SK-N-SH (cell line): ENCODE measurements at places on chromosomes 3 and 15.
A peak's percentile ranks its signal among the peaks of the same experiment; 100 is the strongest.

DNA sequence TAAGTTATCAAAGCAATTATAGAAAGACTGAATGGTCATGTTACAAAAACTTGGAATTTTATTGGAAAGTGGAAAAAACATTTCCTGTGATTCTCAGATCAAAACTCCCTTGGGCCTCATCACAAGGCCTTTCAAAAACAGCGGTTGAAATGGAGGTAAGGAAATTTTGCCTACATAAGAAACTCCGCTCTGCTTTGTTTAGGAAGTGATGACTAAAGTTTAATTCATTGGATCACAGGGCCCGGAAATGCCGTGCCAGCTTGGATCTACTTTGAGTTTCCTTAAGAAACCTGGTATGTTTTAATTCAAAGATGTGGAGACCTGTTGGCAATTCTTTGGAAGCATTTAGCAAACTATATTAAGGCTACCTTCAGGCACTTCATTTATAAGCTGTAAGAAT is 143.9 kb upstream of the MME start:
- no peak for DNase-seq

- no peak for DNase-seq
These were observed 58.5 kb downstream of the STARD5 start for GRCh38 chr15:81265256-81265943.

GRCh38 chr3:99901200-99901926 is 83.7 kb downstream of the CMSS1 start:
- no peak for DNase-seq

- DNase-seq: no peak
These were observed 90.3 kb downstream of the ITPR1 start for GRCh38 chr3:4583416-4583815.

GRCh38 chr3:97306226-97306625 is 458.3 kb upstream of the ARL6 start:
- no peak for DNase-seq

GRCh38 chr3:16011376-16011775 is 163.1 kb upstream of the GALNT15 start:
- DNase-seq: no peak

DNA sequence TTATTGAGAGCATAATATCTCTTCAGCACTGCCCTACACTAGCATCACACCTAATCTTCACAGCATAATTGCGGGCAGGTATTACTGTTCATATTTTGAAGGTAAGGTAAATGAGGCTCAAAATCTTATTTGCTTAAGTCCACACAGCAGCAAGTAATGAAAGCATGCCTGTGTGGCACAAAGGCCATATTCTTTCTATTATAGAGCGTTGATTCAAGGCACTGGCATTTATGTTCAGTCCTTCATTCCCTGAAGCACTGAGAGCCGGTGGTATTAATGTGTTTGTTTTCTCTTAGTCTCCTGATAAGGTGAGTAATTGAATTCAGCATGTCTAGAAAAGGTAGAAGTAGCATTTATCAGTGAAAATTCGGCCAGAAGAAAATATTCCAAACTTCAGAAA is 231.2 kb downstream of the BBX start:
- DNase-seq: no peak

GRCh38 chr3:80051602-80051962 is 283.8 kb upstream of the ROBO1 start:
- peak; percentile 12 for DNase-seq

DNA sequence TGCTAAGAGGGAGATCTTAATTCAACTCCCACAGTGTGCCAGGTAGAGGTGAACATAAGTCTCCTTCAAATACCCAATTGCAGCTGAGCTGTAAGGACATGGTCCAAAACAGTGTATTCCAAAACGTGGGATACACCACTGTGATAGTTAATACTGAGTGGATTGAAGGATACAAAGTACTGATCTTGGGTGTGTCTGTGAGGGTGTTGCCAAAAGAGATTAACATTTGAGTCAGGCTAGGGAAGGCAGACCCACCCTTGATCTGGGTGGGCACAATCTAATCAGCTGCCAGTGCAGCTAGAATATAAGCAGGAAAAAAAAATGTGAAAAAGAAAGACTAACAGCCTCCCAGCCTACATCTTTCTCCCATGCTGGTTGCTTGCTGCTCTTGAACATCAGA is 45.1 kb upstream of the PHLDB2 start:
- DNase-seq: no peak
